ENCODE measurements at places on chromosomes 7 and 10.

DNA sequence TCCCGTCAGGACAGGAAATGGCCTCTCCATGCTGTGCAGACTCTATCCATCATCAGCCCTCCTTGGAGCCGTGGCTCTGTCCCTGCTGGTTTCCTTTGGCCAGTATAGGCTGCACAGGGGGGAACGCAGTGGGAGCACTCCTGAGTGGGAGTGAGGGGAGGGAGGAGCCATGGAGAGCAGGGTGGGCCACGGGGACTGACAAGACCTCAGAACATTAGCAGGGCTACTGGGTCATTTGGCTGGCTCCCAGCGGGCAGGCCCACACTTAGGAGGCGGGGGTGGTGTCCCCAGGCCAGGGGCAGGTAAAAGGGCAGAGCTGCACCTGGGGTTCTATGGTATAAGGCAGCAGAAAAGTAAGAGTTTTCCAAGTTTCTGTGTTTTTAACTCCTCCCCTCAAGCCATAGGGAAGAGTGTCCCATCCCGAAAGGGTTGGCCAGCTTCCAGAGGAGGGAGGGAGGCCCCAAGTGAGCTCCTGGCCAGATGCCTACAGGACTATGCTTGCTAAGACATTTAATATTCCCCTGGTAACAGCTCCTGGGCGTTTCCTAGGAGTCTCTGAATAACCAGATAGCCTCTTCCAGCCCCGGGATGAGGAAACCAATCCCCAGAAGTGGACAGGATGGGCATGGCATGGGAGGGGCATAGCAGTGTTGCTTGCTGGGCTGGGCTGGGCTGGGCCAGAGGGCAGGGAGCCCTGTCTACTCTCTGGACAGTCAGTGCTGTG is 5.5 kb upstream of the OPN4 start:
- H3K27ac ChIP-seq = no peak overlapping the region
- peaks cover 14% of the 10 kb centered on the region for H3K4me1 ChIP-seq
- H3K4me3 ChIP-seq = no peak overlapping the region

DNA sequence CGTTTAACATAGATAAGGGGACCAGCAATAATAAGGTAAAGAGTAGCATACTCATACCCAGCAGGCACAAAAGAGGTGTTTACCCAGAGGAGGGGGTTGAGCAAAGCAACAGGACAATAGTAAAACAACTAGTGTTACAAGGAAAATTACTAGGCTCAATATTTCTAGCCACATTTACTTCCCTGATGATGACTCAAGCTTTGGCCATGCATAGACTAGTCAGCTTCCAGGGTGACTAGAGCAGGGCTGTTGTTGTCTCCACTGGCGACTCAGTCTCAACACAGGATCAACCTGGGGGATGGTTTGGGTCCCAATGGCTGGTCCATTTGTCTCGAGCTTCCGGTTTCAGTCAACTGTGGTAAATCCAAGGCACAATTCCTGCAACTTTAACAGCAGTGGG is 217.7 kb upstream of the KCND2 start:
- H3K4me3 ChIP-seq = no peak overlapping the region
- peaks cover 26% of the 10 kb centered on the region for H3K4me1 ChIP-seq
- no peaks in the 10 kb centered on the region for H3K27me3 ChIP-seq
- peak; percentile 78 for DNase-seq
- H3K36me3 ChIP-seq = no peaks in the 10 kb centered on the region

DNA sequence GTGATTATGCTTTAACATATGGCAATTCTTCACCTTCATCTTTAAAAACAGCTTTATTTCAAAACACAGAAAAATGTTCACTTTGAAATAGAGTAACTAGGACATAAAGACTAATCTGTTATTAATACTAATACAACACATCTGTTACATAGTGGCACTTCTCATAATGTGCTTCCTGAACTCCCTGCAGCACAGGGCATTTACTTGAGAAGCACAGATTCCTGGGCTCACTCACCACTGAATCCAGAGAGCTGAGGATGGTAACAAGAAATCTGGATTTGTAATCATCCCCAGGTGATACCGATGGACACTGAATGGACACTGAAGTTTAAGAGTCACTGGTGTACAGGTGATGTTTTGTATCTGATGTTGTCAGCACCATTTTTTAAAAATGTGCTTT is 96.1 kb downstream of the COL28A1 start:
- H3K27ac ChIP-seq = no peak overlapping the region
- H3K27me3 ChIP-seq = no peaks in the 10 kb centered on the region
- H3K36me3 ChIP-seq = no peaks in the 10 kb centered on the region
- H3K4me1 ChIP-seq = peaks cover 10% of the 10 kb centered on the region

DNA sequence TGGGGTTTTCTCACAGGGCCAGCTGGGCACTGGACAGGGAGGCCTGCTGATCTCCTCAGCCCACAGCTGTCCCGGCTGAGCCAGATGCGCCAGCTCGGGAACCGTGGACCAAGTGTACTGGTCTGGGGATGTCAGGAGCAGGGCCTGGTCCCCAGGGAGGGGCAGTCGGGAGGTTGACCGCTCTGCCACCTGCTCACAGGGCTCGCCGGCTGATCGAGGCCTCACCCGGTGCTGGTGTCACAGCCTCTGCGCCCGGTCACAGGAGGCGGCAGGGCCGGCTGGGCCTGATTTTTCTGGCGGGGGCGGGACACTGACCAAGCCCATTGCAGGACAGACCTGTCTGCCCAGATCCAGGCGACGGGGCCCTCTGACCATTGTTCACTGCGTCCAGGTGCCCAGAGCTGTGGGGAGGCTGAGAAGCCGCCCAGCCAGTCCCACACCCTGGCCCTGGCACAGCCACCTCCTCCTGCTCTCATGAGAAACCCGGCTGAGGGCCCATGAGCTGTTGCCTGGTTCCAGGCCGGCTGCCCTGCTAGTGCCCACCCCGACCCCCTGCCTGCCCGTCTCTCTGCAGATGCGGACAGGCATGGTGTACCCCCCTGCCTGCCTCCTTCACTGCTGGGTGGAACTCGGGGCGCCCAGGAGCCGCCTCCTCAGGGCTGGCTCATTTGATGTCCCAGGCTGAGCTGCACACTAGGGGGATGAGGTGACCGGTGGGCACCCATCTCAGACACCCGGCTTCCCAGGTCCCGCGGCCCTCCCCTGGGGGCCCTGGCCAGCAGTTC is 3.0 kb upstream of the TMEM184A start:
- H3K36me3 ChIP-seq = no peaks in the 10 kb centered on the region
- no peak overlapping the region for H3K4me3 ChIP-seq
- no peak for DNase-seq
- H3K27me3 ChIP-seq = no peaks in the 10 kb centered on the region
- H3K27ac ChIP-seq = no peak overlapping the region
- peaks cover 16% of the 10 kb centered on the region for H3K4me1 ChIP-seq

Data from IMR-90 (cell line).